Natural killer cell (primary cell): ENCODE measurements at places on chromosomes 6 and 20. TPM values are rescaled to one million over a fixed set of nuclear protein-coding genes. Genes with fewer than 3 reads are reported as not detected.

DNA sequence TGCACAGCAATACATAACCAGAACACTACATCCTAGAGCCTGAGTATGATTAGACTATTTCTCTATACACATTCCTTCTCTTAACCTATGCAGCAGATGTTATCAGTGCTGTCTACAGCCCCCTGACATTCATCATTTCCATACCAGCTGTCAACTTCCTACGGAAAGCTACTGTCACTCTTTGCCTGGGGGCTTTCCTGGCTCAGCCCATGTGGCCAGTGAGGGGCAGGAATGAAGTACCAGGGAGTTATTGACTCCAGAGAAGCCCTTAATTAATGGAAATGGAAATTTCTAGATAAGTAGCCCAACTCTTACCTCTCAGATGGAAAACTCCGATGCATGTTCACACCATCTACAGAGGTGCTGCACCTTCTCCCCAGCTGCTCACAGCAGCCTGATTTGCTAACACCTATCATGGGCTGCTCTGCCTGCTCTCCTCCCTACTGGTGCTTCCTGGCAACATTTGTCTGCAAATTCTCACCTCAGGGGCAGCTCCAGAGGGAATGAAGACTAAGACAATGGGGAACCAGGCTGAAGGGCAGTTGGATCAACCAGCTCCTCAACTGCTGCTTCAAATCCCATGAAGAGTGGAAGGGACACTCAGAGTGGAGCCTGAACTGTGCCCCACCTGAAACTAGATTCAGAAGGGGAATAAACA is 59.6 kb downstream of the LINC00237 start:
- no peak overlapping the region for H3K4me3 ChIP-seq
- no peaks in the 10 kb centered on the region for H3K27me3 ChIP-seq
- H3K4me1 ChIP-seq: no peaks in the 10 kb centered on the region
- no peak overlapping the region for H3K27ac ChIP-seq
- DNase-seq: no peak

The UQCC2 gene
- 16.5 TPM for total RNA-seq

- no peak overlapping the region for H3K4me3 ChIP-seq
- no peaks in the 10 kb centered on the region for H3K27me3 ChIP-seq
- DNase-seq: no peak
These were observed 111.6 kb upstream of the EYA4 start for GRCh38 chr6:133129556-133129955.

The TMEM30A gene
- total RNA-seq: 60.7 TPM

DNA sequence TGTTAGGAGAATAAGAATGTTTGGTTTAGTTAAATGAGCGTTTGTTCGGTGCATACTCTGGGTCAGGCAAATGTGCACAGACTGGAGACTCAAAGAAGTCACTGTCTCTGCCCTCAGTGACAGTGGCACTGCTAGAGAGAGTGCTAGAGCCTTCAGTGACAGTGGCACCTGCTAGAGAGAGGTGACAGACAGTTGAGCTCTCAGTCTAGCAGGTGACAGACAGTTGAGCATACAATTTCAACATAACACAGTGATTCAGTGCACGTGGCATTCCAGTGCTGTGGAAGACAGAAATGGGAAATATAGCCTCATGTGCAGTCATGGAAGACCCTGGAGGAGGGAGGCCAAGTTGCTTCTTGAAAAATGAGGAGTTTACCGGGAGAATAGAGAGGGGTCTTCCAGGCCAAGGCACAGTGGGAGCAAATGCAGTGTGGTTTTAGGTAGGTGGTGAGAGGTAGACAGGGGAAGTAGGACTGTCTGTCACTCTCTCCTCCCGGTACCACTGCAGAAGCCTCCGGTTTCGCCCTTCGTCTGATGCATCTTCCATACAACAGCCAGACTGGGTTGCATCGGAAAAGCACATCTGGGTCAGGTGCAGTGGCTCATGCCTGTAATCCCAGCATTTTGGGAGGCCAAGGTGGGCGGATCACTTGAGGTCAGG is 107.9 kb upstream of the CLDN20 start:
- no peak overlapping the region for H3K27ac ChIP-seq
- no peaks in the 10 kb centered on the region for H3K27me3 ChIP-seq
- no peaks in the 10 kb centered on the region for H3K36me3 ChIP-seq
- H3K4me3 ChIP-seq: no peak overlapping the region
- no peak for DNase-seq

- H3K4me3 ChIP-seq: no peak overlapping the region
- H3K36me3 ChIP-seq: no peaks in the 10 kb centered on the region
- H3K27ac ChIP-seq: no peak overlapping the region
- no peak for DNase-seq
These were observed 2.4 kb upstream of the MDGA1 start for GRCh38 chr6:37699887-37700619.

The FIG4 gene
- 20.7 TPM for total RNA-seq

The NFKBIE gene
- 44.9 TPM for total RNA-seq

The SEMG1 gene
- total RNA-seq: not detected

GRCh38 chr6:115891750-115892149 is 168.9 kb downstream of the FRK start:
- DNase-seq: no peak
- H3K4me1 ChIP-seq: no peaks in the 10 kb centered on the region
- no peak overlapping the region for H3K27ac ChIP-seq
- H3K27me3 ChIP-seq: no peaks in the 10 kb centered on the region
- no peak overlapping the region for H3K4me3 ChIP-seq

The BCAS4 gene
- 7.7 TPM for total RNA-seq

GRCh38 chr6:31266567-31267360 is 5.1 kb downstream of the HLA-C start:
- H3K27ac ChIP-seq: no peak overlapping the region
- no peak overlapping the region for H3K4me3 ChIP-seq
- peaks cover 26% of the 10 kb centered on the region for H3K36me3 ChIP-seq
- H3K27me3 ChIP-seq: no peaks in the 10 kb centered on the region

The ENPP1 gene
- 0.85 TPM for total RNA-seq

DNA sequence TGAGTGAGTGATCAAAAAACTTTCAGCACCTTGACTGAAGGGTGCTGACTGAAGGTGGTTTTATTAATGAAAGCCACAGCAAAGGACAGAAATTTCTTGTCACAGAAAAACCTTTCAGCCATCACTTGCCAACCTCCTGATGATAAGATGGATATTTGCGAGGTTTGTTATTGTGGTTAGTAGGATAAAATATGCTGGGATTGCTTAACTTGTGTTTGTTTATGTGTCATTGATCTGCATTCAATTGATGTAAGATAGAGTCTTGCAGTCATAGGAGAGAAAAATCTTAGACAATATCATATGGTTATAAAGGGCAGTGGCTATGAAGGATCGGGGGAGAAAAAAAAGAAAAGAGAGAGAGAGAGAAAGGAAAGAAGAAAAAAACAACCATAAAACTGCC is 1.2 kb downstream of the TSBP1 start:
- no peak for DNase-seq
- peaks cover 7% of the 10 kb centered on the region for H3K27me3 ChIP-seq
- no peak overlapping the region for H3K4me3 ChIP-seq

DNA sequence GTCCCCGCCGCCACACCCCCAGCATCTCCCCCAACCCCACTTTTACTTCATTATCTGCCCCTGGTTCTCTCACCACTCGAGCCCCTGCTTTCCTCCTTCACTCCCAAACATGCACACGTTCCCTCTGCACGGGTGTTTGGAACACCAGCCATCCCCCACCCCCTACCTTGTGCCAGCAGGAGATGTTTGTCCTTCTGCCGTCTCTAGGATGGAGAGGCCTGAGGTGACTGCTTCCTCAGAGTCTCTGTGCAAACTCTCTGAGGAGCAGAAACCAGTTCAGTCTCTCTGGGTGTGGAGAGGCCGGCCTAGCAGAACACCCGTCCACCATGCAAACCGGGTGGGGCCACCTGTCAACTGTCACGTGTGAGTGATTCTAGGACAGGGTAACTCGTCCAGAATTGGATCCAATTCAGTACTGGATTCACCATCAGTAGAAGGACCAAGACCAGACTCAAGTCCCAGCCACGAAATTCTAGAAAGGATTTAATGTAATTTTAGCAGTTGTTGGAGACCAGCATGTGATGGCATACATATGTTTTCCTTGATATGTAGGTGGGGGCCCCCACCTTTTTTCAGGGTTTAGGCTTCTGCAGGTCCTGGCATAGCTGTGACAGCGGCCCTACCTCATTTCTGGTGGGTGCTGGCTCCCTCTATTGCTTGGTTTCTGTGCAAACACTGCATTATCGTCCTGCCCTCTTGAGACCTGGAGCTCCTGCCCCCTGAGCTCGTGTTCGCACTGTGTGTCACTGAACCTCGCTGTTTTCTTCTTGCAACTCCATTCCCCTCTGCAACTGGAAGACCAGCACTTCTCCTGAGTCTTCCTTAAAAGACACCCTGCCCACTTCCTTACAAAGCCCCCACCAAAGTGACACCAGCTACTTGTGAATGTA is at the start of gene RAET1E:
RAET1E (minus strand) TSS at position 259 of the 890 bp plus-strand sequence. CDS start 7,212 bp downstream, outside the sequence.
- H3K36me3 ChIP-seq: no peaks in the 10 kb centered on the region
- no peaks in the 10 kb centered on the region for H3K4me1 ChIP-seq
- no peak for DNase-seq
- H3K4me3 ChIP-seq: no peak within 1 kb of the TSS
- no peaks in the 10 kb centered on the region for H3K27me3 ChIP-seq

- no peak overlapping the region for H3K4me3 ChIP-seq
- no peaks in the 10 kb centered on the region for H3K27me3 ChIP-seq
- DNase-seq: no peak
- H3K36me3 ChIP-seq: peaks cover 15% of the 10 kb centered on the region
- H3K4me1 ChIP-seq: no peaks in the 10 kb centered on the region
These were observed 35.4 kb downstream of the TMEM242 start for GRCh38 chr6:157287923-157288322.

DNA sequence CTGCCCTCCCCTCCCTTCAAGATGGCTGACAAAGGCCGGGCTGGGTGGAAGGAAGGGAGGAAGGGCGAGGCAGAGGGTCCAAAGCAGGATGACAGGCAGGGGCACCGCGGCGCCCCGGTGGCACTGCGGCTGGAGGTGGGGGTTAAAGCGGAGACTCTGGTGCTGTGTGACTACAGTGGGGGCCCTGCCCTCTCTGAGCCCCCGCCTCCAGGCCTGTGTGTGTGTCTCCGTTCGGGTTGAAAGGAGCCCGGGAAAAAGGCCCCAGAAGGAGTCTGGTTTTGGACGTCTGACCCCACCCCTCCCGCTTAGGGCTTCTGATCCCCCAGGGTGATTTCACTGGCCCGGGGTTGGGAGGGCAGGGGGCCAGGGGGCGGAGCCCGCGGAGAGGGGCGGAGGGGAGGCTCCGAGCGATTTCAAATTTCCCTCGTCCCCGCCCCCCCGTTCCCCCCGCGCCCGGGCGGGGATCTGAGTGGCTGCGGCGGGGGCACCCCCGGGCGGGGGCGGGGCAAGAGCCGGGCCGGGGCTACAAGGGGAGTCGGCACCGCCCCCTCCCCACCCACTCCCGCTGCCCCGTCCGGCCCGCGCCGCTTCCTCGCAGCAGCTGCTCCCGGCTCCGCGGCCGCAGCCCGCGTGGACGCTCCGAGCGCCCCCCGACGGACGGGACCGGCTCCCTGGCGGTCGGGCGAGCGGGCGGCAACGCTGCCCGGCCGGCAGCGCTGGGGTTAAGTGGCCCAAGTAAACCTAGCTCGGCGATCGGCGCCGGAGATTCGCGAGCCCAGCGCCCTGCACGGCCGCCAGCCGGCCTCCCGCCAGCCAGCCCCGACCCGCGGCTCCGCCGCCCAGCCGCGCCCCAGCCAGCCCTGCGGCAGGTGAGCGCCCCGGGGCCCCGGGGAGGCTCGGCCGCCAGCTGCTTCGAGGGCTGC is at the start of gene DNMT3B:
DNMT3B (plus strand) TSS at position 555 of the 923 bp plus-strand sequence. CDS start 17,939 bp downstream, outside the sequence.
- no peaks in the 10 kb centered on the region for H3K27me3 ChIP-seq
- no peak within 1 kb of the TSS for H3K27ac ChIP-seq
- peak within 1 kb of the TSS; percentile 80 for H3K4me3 ChIP-seq
- no peaks in the 10 kb centered on the region for H3K36me3 ChIP-seq

The TSPO2 gene
- not detected for total RNA-seq

The SLC52A3 gene
- not detected for total RNA-seq

The MARCKS gene
- 2.1 TPM for total RNA-seq

- peaks cover 38% of the 10 kb centered on the region for H3K4me1 ChIP-seq
- no peaks in the 10 kb centered on the region for H3K36me3 ChIP-seq
- H3K27me3 ChIP-seq: no peaks in the 10 kb centered on the region
- DNase-seq: peak; percentile 53
These were observed 375.8 kb downstream of the THBS2 start for GRCh38 chr6:168877821-168878282.

- no peak overlapping the region for H3K4me3 ChIP-seq
- H3K27me3 ChIP-seq: no peaks in the 10 kb centered on the region
- H3K27ac ChIP-seq: no peak overlapping the region
- H3K4me1 ChIP-seq: no peaks in the 10 kb centered on the region
These were observed 15.1 kb downstream of the RFPL4B start for GRCh38 chr6:112362027-112362795.

- H3K4me3 ChIP-seq: no peak overlapping the region
- no peaks in the 10 kb centered on the region for H3K36me3 ChIP-seq
- no peaks in the 10 kb centered on the region for H3K27me3 ChIP-seq
- no peaks in the 10 kb centered on the region for H3K4me1 ChIP-seq
These were observed 19.7 kb upstream of the UTRN start for GRCh38 chr6:144265390-144265789.

DNA sequence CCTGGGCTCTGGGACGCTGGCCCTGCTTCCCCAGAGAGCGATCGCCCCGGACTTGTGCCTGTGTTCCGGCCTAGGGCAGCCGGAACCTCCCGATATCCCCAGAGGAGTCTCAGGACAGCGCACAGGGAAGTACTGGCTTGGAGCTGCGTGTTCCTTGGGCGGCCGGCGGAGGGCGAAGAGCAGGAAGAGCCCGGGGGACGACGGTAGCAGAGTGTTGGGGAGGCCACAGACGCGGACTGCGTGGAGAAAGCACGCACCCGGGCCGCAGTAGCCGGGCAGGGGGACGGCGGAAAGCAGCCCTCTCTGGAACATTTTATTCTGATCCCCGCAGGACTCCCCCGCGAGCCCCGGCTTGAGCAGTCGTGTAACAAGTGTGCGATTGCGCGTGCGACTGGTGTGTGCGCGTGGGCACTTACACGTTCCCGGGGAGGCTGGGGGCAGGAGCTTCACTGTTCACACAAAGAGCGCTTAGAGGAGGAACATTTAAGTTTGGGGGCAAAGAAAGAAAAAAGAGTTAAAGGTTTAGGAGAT is 36.1 kb downstream of the NCR2 start:
- DNase-seq: no peak
- H3K36me3 ChIP-seq: no peaks in the 10 kb centered on the region
- peak overlapping the region; percentile 14 for H3K4me3 ChIP-seq
- peaks cover 41% of the 10 kb centered on the region for H3K4me1 ChIP-seq
- peaks cover 61% of the 10 kb centered on the region for H3K27me3 ChIP-seq
- H3K27ac ChIP-seq: no peak overlapping the region

- no peak overlapping the region for H3K27ac ChIP-seq
- peaks cover 13% of the 10 kb centered on the region for H3K4me1 ChIP-seq
- H3K4me3 ChIP-seq: no peak overlapping the region
- H3K27me3 ChIP-seq: no peaks in the 10 kb centered on the region
- no peak for DNase-seq
- no peaks in the 10 kb centered on the region for H3K36me3 ChIP-seq
These were observed 116.2 kb downstream of the ME1 start for GRCh38 chr6:83314693-83315092.

The SPAG4 gene
- 11.9 TPM for total RNA-seq

The KIF25 gene
- not detected for total RNA-seq

- H3K27me3 ChIP-seq: no peaks in the 10 kb centered on the region
- no peaks in the 10 kb centered on the region for H3K36me3 ChIP-seq
- no peak overlapping the region for H3K4me3 ChIP-seq
These were observed 111.8 kb downstream of the EDN3 start for GRCh38 chr20:59412181-59412580.

The LPA gene
- total RNA-seq: not detected

The ELOVL2 gene
- not detected for total RNA-seq

The ECT2L gene
- total RNA-seq: 0.12 TPM

The ENTPD6 gene
- 36.4 TPM for total RNA-seq

The MCHR2 gene
- total RNA-seq: not detected

GRCh38 chr20:61673152-61673847 is 392.4 kb downstream of the TAF4 start:
- no peak overlapping the region for H3K4me3 ChIP-seq
- no peaks in the 10 kb centered on the region for H3K4me1 ChIP-seq
